ENCODE measurements at places on chromosomes 7 and 10. TPM values are rescaled to one million over a fixed set of nuclear protein-coding genes. Genes with fewer than 3 reads are reported as not detected.

The CALML5 gene
- total RNA-seq, result not detected

The SUGCT gene
- 8.4 TPM for total RNA-seq

The MYL10 gene
- total RNA-seq, result not detected

The HSPB1 gene
- 90.3 TPM for total RNA-seq

The PRF1 gene
- not detected for total RNA-seq

The WNT2 gene
- total RNA-seq, result 0.20 TPM

The ANKRD7 gene
- total RNA-seq, result 0.20 TPM

The LRRD1 gene
- 0.07 TPM for total RNA-seq

All from smooth muscle cell of the pulmonary artery (primary cell).